ENCODE measurements at places on chromosomes 2 and 18.

DNA sequence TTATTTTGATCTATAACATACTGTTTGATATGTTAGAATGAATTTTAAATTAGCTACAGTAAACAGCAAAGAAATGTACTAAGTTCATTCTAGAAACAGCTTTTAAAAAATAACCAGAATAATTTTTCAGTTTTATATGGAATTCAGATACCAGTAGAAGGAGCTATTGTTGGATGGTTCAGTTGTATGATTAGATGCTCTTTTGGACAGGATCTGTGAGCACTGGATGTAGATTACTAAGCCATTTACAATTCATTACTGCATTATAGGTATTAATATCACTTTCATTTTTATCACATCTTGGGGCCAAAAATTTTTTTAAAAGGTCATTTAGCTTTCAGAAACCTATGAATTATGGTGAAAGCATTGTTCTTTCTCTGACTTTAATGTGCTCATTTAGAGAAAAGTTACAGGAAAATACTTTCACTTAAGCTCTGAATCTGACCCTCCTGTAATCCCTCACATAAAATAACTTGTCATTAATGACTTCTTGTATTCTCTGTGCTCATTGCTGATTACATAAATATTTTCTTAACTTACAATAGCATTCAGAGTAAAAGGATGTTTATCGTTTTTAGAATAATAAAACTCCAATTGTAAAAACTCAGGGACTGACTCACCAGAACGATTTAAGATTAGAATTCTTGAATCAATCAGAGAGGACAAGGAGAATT lies 750.2 kb downstream of the SLC4A3 start:
- peak; percentile 40 for DNase-seq

DNA sequence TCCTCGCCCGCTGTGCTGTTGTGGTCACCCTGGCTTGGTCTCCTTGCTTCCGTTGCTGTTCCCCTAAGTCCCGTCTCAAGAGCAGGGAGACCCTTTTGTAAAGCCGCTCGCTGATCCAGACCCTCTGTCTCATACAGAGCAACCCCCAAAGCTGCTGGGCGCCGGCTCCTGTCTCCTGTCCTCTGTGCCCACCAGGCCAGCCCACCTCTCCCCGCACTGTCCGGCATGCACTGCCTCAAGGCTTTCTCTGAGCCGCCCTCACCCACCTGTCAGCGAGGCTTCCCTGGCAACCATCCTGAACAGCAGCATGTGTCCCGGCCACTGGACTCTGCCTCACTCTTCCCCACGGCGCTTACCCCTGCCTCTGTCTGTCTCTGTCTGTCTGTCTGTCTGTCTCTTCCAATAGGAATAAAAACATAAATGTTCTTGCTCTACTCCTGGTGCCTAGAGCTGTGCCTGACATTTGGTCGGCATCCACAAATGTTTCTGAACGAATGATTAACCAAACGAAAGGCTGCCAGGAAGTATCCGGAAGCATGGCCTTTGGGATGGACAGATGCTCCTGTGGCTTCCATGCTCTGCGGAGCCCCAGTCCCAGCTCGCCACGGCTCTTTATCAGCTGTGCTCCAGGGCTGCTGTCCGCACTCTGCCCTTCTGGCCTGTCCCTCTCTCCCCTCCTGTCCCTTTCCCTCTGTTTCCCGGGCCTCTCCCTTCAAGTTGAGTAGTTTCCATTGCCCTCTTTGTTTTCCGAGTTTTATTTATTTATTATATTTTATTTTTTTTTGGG lies 7.8 kb downstream of the COLEC11 start:
- no peak for DNase-seq

GRCh38 chr2:43418680-43419079 lies 177.2 kb downstream of the THADA start:
- no peak for DNase-seq

- no peak for DNase-seq
Measured at GRCh38 chr2:16525265-16525887, 140.3 kb downstream of the CYRIA start.

GRCh38 chr2:73968357-73968937 lies 16.3 kb upstream of the TET3 start:
- DNase-seq = no peak

GRCh38 chr2:69667805-69668382 lies 24.4 kb upstream of the AAK1 start:
- peak; percentile 51 for DNase-seq

DNA sequence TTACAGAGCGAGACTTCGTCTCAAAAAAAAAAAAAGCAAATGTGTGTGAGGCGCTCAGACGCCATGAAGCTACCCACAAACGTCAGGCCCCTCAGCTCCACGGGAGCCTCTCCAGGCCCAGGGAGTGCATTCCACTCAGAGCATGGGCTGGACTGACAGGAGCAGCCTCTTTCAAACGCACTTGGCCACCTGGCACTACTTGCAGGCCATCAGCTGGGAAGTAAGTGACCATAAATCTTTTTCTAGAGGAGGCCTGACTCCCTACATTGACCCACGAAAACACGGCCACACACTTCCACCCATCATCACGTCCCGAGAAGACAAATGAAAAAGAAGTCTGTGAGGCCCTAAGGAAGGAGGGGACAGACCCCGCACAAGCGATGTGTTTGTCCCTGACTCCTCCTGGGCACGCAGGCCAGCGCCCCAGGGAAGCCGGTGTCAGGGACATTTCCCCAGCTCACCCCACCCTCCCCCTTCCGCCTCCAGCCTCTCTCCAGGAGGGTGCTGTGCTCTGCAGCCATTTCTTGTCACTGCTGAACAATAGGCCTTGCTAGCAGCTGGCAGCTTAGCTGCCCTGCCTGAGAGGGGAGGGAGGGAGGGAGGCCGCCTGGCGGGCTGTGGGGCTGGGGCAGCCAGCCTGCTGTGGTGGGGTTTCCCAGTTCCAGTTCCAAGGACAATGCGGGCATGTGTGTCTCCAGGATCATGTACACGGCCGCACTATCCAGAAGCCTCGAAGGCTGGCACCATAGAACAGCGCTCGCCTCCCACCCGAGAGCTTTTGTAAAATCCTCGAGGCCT lies 26.6 kb downstream of the SERTAD2 start:
- DNase-seq = no peak

DNA sequence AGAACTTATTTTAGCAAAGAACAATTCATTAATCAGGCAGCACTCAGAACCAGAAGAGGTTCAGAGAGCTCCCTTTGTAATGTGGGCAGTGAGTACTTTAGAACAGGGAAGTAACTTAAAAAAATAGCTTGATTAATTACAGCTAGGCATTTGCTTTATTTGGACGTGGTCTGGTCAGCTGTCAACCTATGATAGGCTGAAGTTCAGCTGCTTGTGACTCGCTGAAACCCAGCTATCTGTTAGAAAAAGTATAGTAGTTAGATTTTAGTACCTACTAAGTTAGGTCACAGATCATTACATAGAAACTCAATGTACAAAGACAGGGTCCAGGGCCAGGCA lies 40.0 kb downstream of the PKDCC start:
- DNase-seq = no peak

GRCh38 chr2:152559008-152559407 lies 158.3 kb downstream of the PRPF40A start:
- no peak for DNase-seq

DNA sequence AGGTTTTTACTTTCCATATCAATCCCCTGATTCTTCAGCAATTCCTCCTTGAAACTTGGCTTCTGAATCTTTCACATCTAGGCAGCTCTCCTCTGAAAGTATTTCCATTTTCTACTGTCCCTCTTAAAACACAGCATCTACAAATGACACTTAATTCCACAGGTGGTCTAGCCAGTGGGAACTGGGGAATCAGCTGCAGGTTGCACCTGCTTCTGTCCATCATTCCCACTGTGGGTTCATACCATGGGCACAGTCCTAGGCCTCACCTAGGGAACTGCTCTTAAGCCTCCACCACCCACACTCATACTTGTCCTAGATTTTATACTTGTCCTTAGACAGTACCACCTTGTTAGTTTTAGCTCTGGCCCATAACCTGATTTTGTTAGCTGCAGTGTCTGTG lies 2.2 kb downstream of the LOXL3 start:
- no peak for DNase-seq

DNA sequence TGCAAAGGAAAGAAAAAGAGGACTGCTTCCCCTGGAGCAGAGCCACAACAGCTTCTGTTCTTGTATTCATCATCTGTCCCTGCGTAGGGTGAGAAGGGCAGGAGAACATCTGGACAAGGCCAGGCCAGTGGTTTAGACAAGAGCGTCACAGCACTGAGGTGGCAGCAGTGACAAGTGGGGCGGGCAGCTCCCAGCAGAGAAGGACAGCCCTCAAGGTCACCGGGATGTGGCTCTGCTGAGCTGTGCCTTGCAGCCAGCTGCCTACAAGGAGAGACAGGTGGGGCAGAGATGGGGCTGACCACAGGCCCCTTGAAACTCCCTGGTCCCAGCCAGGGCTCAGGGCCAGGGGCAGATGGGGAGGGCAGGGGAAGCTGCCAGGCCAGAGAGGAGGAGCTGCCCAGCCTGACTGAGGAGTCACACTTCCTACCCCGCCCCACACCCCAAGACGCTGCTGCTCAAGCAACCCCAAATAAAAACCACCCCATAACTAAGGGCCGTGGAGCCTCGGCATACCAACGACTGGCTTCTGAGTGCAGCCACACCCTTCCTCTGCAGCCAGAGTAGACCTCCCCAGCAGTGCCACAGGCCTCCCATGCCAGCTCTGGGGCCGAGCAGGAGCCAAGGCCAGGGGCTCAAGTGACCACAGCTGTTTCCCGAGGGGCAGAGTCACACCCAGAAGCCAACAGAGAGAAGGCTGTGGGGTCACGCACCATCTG lies 5.4 kb downstream of the RAB11FIP5 start:
- DNase-seq = no peak

GRCh38 chr2:108257757-108258331 lies 18.1 kb downstream of the SULT1C3 start:
- no peak for DNase-seq

DNA sequence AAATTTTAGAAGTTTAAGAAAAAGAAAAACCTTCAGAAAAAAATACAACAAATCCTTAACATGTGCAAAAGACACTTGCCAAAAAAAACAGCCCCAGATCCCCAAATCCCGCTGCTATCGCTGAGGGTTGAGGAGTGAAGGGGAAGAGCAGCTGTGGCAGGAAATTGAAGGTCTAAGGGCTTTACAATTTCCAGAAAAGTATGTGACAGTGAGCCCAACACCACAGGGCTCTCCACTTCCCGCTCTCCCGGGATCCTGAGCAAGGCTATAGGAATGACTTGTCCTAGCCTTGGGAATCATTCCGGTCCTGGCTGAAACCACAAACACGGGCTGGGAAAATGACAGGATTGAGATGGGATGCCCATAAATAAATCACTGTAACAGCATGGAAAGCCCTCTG lies 191.4 kb downstream of the TMEM163 start:
- no peak for DNase-seq

DNA sequence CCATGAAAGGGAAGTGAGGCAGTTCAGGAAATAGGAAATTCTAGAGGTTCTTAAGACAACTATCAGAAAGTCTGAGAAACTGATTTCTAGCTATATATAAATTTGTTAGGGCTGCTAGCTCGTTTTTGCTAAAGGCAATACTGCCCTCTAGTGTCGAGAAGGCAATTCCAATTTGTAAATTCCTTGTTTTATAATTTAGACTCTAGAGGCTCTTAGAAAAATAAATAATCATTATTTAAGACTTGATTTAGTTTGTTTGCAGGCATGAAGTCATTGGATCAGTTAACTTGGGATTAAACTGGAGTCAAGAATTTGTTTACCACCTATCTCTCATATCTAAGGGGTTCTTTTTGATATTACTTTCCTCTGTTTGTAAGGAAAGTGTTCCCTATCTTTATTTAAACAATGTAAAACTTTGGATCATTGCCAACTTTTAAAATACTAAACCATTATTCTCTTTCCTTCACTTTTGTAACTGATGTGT lies 66.2 kb downstream of the ACVR2A start:
- DNase-seq = peak; percentile 73

- DNase-seq = peak; percentile 84
Measured at GRCh38 chr18:74796841-74797576, 199.3 kb downstream of the ZNF407 start.

DNA sequence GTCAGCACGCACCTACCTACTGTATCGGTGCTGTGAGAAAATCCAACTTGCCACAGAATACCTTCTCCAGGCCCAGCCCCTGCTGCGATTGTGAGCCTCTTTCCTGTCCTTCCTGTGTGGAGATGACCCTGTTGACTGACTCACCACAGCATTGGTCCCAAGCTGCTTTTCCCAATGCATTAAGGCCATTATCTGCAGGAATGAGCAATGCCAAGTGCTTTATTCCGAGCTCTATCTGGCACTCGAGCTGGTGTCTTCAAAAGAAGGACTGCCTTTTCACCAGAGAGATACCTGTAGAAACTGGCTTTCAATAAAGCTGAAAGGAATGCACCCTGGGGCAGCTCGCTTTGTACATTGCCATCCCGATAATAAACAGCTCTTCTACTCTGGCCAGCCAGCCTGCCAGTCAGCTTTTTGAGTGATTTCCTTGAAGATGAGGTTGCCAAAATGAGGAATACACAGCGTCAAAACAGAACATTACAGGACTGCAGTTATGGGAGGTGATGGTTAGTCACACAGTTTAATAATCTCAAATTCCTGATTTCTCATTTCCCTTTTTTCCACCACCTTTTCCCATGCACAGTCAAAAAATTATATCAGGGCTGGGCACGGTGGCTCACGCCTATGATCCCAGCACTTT lies 8.3 kb upstream of the RNF103 start:
- no peak for DNase-seq

GRCh38 chr2:145085612-145086011 lies 565.7 kb upstream of the ZEB2 start:
- DNase-seq = peak; percentile 39

GRCh38 chr2:12870692-12871091 lies 154.0 kb downstream of the TRIB2 start:
- DNase-seq = no peak

- peak; percentile 29 for DNase-seq
Measured at GRCh38 chr18:40984856-40985255, 970.2 kb upstream of the PIK3C3 start.

- peak; percentile 52 for DNase-seq
Measured at GRCh38 chr2:227238238-227239237, 74.1 kb downstream of the COL4A3 start.

DNA sequence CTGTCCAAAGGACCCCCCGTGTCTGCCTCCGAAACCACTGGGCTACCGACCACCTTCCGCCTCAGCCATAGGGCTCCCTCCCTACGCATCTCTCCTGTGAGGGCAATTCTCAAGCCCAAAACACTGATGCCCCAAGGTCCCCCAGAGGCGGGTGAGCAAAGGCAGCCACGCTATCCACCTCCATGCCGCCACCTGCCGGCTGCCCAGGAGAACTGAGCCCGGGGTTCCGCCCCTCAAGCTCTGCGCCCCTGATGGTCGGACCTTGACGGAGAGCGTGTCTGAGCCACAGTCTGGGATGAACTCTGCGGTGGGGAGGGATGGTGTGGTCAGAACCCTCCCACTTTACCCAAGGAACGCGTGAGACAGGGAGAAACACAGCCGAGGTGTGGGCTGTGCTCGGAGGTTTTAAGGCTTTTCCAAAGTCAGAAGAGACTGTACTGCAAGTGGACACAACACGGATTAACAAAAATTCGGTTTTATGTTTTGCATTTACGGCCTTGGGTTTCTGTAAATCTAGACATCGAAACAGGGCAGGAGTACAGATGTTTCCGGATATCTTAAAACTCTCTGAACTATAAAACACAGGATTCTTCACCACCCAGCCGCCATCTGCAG lies 114.1 kb downstream of the ZNF516 start:
- peak; percentile 69 for DNase-seq

- no peak for DNase-seq
Measured at GRCh38 chr2:232460171-232460570, 4.2 kb downstream of the ALPI start.
